NCI-H1048 (cell line): ENCODE measurements at places on chromosomes 7 and 10.

- DNase-seq: no peak
Observed at GRCh38 chr7:102992938-102993717, 80.3 kb downstream of the LRRC17 start.

- DNase-seq: no peak
Observed at GRCh38 chr10:44383749-44384600, 922 bp downstream of the CXCL12 start.

DNA sequence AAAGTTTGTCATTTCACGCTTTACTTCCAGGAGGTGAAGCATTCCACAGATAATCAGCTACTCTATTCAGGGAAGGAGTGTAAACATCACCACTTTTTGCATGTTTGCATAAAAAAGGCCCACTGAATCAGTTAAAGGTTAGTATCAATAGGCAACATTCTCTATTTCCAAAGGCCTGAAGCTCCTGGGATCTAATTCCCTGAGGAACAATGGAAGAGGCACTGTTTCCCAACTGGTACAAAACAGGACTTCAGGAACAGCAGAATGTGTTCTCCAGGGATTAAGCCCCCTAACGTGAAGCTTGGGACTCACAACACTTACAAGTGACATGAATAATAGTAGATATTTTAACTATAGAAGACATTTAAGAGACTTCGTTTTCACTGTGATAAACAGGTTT, 6.1 kb downstream of the LRRN3 start:
- DNase-seq: no peak

- no peak for DNase-seq
Observed at GRCh38 chr10:44569193-44570091, 184.5 kb upstream of the CXCL12 start.

GRCh38 chr10:15744217-15744865, 24.6 kb upstream of the ITGA8 start:
- DNase-seq: peak; percentile 21

DNA sequence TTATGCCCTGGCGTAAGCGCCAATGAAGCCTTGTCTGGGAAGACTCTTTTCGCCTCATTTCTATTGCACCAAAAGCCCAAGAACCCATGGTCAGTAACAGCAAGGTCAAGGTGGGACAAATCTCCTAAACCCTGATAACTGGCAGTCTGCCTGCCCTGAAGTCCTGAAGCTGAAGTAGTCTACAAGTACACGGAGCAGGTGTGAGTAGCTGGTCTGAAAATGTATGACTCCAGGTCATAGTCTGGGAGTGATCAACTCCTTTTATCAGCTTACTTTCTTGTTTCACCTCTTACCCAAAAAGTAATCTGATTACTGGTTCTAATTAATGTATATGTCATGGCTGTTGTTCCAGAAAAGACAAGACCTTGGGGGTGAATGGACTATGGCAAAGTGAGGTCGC, 107.3 kb upstream of the EFCAB10 start:
- DNase-seq: no peak

- DNase-seq: no peak
Observed at GRCh38 chr10:4385231-4385870, 440.7 kb upstream of the AKR1E2 start.

GRCh38 chr7:117979954-117980497, 106.8 kb upstream of the CTTNBP2 start:
- DNase-seq: no peak

GRCh38 chr10:488081-488932, 201.2 kb downstream of the DIP2C start:
- no peak for DNase-seq

- no peak for DNase-seq
Observed at GRCh38 chr7:100166317-100166940, 2.0 kb downstream of the GAL3ST4 start.

- DNase-seq: no peak
Observed at GRCh38 chr7:2417981-2418481, 14.6 kb downstream of the CHST12 start.

DNA sequence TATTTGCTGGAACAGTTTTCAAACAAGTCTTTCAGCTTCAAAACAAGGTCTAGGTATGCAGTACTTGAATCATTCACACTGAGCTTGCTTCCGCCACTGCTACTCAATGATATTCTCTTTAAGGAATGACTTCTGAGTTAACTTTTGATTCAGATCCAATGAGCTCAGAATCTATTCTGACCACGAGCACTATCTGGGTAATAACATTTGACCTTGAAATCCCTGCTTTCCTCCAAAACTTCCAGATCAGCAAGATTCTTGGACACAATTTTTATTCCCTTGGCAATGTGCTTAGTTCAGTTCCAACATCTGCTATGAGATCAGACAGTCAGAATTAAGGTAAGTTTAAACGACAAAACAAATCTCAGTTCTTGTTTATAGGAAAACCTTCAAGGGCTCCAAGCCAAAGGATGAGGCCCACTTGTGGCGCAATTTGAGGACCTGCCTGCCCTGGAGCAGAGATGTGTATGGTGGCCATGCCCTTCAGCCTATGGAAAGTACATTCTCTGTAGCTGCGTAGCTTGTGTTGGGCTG, 87.2 kb downstream of the RNF216 start:
- no peak for DNase-seq

DNA sequence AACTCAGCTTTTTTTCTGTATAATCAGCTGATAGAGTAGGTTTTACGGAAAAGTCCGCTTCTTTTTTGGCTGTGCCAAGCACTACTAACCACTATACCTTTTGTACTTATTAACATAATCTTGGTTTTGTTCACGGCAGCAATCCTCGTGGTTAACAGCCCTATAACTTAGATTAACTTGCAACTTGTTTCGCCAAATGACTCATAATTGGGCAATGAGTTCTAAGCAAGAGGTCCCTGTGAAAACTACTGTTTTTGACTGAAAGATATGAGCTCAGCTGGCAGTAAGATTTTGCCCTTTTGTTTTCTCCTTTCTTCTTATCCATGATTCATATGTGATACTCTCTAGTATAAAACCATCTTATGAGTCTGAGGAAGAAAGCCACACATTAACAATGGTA, 345.0 kb upstream of the PCDH15 start:
- no peak for DNase-seq

GRCh38 chr7:51000956-51001355, 218.3 kb upstream of the GRB10 start:
- DNase-seq: no peak

GRCh38 chr10:132265890-132266496, 41.8 kb downstream of the STK32C start:
- DNase-seq: no peak

- no peak for DNase-seq
Observed at GRCh38 chr10:51522858-51523257, 176.5 kb downstream of the CSTF2T start.

DNA sequence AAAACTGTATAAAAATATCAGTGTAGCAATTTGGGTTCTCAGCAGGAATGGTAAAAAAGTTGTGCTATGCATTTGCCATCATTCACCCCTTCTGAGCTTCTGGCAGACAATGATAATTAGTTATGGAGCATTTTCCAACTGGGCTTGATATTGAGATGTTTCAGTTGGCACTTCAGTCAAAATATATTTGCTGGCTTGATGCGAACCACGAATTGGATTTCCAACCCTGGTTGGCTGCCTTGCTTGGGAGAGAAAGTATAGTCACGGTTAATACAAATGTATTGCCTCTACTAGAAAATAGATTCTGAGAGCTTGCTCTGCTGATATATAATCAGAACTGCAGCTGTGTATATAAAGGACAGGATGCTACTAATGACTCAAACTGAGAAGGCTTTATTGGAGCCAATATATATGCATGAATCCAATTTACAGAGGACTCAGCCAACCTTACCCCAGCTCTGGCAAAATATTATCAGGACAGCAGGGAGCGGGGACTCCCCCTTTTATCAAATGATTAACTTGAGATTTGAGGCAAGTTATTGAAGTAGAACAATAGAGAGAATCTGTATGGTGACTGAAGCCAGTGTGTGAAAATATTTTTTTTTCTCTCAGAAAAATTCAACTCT, 219.8 kb upstream of the SMIM30 start:
- no peak for DNase-seq

GRCh38 chr7:25149836-25150235, 24.8 kb upstream of the CYCS start:
- no peak for DNase-seq

DNA sequence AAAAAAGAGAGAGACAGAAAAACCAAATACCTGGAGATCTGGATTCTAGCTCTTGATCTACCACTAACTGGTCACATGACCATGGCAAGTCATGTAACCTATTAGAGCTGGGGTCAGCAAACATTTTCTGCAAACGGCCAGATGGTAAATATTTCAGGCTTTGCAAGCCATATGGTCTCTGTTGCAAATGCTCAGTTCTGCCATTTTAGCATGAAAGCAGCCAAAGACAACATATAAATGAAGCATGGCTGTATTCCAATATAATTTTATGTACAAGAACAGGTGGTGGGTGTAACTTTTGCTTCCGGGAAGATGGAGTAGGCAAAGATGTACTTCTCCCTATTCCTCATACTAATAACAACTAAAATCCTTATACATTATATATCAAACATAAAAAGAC, 6.7 kb downstream of the FRA10AC1 start:
- DNase-seq: no peak

- peak; percentile 45 for DNase-seq
Observed at GRCh38 chr7:34320926-34321661, 336.9 kb upstream of the NPSR1 start.

- DNase-seq: no peak
Observed at GRCh38 chr10:43962346-43963191, 313.9 kb upstream of the ZNF32 start.
